Cardiac fibroblast (primary cell): ENCODE measurements at places on chromosomes 2 and 18.

GRCh38 chr18:28372186-28372585 lies 195.3 kb upstream of the CDH2 start:
- DNase-seq: no peak

- DNase-seq: peak; percentile 59
Measured at GRCh38 chr2:27715318-27716210, 51.9 kb downstream of the SLC4A1AP start.

DNA sequence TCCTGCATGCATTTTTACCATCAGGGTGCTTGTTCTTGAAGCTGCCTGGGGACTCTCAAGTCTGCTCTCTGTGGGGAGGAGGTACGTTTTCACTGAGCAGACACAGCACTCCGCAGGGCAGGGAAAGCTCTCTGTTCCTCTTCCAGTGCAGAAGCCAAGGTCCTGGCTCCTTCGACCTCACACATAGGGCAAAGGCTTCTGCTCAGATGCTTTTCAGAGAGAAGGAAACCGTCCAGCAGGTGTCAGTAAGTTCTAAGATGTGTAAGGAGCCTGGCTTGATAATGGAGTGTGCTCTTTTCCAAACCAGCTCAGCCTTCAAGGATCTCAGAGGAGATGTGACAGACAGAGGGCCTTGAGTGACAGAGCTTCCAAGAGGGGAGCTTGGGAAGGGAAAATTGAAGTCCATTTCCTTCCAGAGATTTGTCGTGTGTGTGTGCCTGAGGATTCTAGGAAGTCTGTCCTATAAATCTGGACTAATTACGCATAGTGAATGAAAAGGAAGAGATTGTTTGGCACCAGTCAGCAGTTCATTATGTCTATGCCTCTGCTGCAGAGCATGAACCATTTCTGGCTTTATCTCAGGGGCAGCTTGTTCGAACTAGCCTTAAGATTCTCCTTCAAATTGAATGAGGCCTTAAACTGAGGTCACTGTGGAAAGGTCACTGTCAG lies 67.3 kb upstream of the UPP2 start:
- DNase-seq: peak; percentile 71

DNA sequence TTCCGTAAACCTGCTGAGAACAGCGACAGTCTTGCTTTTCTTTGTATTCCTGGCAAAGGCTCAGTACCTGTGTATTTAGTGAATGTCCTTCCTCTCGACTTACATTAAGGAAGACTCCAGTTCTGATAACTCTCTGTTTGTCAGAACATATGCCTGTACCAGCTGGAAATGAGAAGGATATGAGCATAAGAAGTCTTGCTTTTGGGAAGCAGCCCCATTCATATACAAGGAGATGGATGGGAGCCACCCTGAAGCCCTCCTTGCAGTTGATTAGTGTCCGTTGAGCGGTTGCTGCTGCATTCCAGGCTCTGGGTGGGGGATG lies 59.8 kb downstream of the SH3BP4 start:
- no peak for DNase-seq

DNA sequence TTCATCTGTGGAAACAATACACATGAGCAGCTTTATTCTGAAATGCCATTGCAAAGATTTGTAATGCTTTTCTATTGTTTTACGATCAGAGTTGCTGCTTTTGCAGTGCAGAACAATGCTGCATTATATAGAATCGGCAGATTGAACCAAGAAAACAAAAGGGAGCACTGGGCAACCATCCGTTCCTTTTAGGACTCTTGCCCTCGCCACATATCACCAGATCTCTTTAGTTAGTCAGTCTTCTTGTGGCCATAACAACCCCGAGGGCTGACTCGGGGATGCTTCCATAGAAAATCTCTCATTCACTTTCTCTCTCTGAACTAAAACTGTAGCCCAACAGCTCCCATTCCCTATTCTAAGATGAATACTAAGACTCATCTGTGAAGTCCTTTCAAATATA lies 340.4 kb downstream of the NRXN1 start:
- no peak for DNase-seq

DNA sequence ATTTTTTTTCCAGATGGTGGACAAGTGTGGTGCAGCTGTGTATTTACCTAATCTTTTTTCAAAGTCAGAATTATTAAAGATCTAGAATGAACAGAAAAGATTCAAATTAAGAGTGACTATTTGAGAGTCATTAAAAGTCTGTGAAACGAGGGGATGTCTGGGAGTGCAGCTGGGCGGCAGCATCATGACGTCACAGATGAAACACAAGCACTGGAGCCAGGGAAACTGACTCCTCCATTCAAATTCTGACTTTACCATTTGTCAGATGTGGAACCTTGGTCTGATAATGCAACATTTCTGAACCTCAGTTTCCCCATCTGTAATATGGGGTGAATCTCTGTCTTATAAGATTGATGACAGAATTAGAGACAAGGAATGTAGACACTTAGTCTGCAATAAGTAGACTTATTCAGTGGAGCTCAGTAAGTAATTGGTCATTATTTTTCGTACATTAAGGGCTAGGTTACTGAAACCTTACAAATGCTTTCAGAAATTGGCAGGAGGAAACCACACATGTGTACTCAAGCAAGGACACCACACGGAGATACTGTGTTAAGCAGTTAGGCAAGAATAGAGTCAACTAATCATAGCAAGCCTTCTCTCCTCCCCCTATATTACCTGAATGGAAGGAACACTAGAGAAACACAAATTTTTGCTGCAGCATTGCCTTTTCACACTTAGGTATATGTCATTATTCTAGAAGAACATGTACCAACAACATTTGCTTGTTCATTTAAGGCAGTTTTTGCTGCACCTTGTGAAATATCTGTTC lies 27.8 kb upstream of the CXXC1 start:
- DNase-seq: no peak

GRCh38 chr2:195490319-195490718 lies 166.7 kb upstream of the SLC39A10 start:
- no peak for DNase-seq

DNA sequence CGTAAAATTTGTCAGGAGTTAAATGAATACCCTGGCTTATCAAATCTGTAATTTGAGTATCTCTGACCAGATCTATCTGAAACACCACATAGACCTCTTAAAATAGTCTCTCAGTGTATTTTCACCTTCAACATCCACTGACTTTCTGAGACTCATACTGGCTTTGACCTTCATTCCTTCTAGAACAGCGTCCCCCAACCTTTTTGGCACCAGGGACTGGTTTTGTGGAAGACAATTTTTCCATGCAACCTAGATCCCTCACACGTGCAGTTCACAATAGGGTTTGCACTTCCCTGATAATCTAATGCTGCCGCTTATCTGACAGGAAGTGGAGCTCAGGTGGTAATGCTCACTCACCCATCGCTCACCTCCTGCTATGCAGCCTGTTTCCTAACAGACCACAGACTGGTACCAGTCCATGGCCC lies 3.2 kb downstream of the NBAS start:
- no peak for DNase-seq

GRCh38 chr2:172261292-172261691 lies 158.6 kb upstream of the DLX2 start:
- DNase-seq: peak; percentile 72

- DNase-seq: no peak
Measured at GRCh38 chr2:205073433-205074020, 528.3 kb downstream of the PARD3B start.

- DNase-seq: no peak
Measured at GRCh38 chr18:28152354-28152753, 24.6 kb downstream of the CDH2 start.

GRCh38 chr2:38259311-38259710 lies 117.8 kb downstream of the ATL2 start:
- no peak for DNase-seq

- DNase-seq: peak; percentile 3
Measured at GRCh38 chr18:1846640-1847039, 724.7 kb downstream of the METTL4 start.

GRCh38 chr2:72147303-72147971 lies at the start of gene CYP26B1:
Gene CYP26B1, minus strand, starts transcription at chr2:72147862. Its CDS starts 28 bp downstream, at chr2:72147834.
- DNase-seq: no peak

DNA sequence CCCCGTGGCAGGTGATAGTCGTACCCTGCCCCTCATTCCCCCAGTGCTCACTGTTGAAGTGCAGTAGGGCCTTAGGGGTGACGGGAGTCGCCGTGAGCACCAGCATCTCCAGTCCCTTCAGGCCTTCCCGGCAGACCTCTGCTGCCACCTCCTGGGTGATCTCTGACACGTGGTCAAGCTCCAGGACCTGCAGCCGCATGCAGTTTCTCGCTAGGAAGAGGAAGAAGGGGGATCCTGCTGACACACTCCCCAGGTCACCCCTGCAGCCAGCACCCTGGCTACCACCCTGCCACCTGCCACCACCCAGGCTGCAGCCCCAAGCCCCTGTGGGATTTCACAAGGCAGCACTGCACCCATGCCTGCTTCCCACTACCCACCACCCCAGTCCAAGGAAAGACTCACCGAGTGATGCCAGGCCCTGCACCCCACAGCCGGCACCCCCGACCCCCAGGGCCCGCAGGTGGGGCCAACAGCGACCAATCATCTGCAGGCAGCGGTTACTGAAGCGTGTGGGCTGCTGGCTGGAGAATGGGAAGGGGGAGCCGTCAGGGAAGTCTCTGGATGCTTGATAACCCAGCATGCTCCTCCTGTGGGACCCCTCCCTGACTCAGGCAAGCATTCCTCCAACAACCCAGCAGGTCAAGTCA lies 23.8 kb downstream of the FBXO41 start:
- peak; percentile 70 for DNase-seq

DNA sequence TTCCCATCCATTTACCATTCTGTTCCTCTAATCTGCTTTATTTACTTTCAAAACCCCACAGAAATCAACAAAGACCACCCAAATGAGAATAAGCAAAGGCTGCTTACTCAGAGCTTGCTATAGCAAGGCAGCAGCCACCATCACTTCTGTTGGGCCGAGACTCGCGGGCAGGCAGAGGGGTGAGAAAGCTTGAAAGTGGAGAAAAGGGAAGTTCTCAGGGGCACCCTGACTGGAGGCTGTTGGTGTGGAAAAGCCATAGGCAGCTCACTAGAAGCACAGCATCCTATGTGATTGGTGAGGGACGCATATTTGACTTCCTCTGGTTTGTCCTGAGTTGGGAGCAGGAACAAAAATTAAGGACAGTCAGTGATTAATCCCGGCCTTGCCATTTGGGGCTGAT lies 269.7 kb upstream of the THSD7B start:
- no peak for DNase-seq

DNA sequence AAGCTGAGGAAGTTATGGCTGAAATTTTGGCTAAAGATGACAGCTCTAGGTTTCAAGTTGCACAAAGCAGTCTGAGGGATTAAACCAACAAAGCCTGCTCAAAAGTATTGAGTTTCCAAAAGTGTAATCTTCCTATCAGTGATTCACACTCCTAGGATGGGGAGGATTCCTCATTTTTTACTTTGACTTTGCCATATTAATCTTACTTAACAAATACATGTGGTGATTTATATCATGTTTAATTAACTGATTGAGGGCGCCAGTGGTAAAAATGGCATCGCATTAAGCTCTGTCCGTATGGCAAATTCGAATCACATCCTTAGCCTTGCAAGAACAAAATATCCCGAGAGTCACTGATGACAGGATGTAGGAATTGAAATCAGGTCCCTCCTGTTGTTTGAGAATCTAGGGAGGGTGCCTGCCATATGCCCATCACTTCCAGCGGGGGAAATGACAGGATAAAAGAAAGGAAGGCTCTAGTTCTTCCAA lies 78.1 kb upstream of the ETAA1 start:
- DNase-seq: no peak

DNA sequence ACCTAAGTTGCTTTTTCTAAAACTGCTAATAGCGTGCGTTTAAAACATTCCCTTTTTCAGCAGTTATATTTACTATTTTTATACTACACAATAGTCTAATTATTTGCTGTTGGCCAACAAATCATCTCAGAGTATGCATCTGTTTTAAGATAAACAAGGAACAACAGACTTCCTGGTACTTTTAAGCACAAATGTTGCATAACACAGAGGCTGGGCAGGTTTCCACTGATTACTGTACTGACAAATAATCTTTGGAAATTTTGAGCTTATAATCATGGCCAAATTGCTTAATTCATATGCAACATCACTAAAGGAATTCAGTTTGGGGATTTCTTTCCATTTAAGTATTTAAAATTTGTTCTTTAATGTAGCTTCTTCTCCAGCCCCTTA lies 737.4 kb upstream of the SALL3 start:
- peak; percentile 11 for DNase-seq

- peak; percentile 75 for DNase-seq
Measured at GRCh38 chr2:20443276-20443920, 3.5 kb upstream of the RHOB start.

DNA sequence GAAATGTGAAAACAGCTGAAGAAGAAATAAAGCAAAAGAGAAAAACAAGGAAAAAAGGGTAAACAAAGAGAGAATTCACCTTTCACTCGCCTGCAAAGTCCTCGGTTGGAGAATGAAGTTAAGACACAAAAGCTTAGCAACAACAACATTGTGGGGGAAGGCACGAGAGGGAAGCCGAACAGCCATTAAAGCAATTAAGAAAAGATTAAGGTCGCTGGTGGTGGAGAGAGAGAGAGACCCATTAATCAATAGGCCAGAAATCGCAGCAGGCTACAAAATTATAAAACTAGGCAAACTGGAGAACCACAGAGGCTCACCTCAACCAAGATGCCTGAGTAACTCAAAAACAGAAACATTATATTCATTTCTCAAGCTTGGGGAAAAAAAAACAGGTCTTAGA lies 120.0 kb upstream of the SIX3 start:
- DNase-seq: no peak

DNA sequence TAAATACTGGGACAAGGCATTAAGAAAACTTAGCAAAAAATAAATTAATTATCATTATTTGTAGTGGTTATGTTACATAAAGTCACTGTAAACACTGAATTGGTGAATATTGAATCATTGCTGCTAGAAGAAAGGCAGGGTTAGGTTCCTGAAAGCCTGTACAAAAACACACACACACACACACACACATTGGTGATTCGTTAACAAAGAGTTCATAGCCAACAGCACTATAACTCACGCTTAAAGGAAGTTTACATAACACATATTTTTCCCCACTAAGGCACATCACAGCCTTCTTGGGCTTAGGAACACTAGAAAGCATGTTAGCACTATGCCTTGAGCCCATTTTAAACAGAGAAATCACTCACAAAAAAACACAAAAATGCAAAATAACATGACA lies 690.0 kb upstream of the PIK3C3 start:
- peak; percentile 9 for DNase-seq
